ENCODE measurements at places on chromosomes 5 and 9.

GRCh38 chr5:119864286-119864685, 234.9 kb downstream of the FAM170A start:
- DNase-seq: no peak

GRCh38 chr9:77543131-77543822, 104.8 kb downstream of the GNA14 start:
- DNase-seq: no peak

DNA sequence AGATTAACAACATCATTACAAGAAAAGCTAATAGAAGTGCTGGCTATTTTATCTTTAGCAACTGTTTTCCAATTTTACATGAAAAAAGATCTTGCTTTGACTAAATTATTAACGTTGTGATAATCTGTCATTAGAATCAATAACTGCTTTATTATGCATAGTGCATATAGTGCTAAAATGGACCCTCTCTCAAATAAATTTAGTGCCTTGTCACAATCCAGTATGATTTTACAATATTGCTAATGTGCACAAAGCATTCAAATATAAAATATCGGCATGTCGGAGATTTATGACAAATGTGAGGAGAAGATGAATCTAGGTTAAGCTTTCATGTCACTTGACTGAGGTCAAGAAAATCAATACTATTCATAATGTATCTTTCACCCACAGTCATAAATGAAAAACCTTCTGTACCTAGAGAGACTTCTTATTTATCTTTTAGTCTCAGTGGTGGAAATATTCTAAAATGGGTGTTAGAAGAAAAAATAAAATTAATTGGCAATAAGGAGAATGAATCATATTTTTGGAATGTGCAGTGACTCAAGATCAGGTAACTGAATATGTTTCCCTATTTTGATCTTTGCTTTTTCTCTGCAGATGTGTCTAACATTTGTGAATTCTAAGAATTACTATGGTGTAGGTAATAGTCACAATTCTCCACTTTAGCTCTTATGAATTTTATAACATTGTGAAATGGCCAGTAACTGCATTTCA, 672.9 kb upstream of the GRAMD2B start:
- DNase-seq: no peak

- DNase-seq: no peak
Measured at GRCh38 chr9:134585746-134586706, 55.6 kb upstream of the COL5A1 start.

DNA sequence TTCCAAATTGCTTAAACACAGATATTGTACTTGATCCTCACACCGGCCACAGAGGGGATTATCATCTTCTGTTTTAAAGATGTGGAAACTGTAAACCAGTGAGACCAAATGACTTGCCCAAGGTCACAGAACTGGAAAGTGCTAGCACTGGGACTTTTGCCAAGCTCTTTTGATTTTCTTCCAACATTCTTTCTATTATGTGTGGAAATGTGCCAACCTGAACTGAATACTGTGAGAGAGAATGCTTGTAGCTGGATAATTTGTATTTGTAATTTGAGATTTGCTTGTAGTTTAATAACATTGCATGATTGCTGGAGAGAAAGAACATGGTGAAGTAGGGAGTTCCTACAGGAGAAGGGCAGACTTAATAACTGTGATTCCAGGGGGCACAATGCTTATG, 977.9 kb upstream of the NUDT12 start:
- DNase-seq: no peak

DNA sequence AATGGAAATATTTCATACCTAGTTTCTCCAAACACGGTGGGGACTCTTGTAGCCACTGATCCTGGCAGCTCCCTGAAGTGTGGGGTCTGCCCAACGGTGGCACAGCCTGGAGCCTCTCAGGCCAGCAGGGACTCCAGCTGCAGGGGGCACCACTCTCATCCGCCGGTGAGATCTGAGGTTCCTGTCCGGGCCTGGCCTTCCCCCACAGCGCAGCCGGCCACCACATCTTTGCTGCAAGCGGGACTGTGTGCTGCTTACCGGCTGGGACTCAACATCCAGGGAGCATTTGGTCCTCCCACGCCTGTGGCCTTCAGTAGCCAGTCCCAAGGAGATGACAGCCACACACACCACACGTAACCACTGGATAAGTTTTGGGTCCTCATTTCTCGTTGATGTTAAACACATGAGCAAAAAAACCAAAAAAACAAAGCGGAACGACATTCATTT, 7.7 kb upstream of the NKX2-5 start:
- no peak for DNase-seq

- DNase-seq: no peak
Measured at GRCh38 chr9:123350590-123351310, 5.2 kb upstream of the CRB2 start.

GRCh38 chr5:181245427-181246275, 1.9 kb upstream of the RACK1 start:
- no peak for DNase-seq

- DNase-seq: no peak
Measured at GRCh38 chr5:14357441-14357840, 214.3 kb downstream of the TRIO start.

DNA sequence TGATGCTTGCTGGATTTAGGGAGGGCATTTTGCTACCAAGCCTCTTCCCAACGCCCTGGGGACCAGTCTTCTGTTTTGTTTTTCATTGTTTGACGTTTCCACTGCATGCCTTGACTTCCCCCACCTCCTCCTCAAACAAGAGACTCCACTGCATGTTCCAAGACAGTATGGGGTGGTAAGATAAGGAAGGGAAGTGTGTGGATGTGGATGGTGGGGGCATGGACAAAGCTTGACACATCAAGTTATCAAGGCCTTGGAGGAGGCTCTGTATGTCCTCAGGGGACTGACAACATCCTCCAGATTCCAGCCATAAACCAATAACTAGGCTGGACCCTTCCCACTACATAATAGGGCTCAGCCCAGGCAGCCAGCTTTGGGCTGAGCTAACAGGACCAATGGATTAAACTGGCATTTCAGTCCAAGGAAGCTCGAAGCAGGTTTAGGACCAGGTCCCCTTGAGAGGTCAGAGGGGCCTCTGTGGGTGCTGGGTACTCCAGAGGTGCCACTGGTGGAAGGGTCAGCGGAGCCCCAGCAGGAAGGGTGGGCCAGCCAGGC, 23.0 kb downstream of the PCDHGC5 start:
- DNase-seq: no peak

DNA sequence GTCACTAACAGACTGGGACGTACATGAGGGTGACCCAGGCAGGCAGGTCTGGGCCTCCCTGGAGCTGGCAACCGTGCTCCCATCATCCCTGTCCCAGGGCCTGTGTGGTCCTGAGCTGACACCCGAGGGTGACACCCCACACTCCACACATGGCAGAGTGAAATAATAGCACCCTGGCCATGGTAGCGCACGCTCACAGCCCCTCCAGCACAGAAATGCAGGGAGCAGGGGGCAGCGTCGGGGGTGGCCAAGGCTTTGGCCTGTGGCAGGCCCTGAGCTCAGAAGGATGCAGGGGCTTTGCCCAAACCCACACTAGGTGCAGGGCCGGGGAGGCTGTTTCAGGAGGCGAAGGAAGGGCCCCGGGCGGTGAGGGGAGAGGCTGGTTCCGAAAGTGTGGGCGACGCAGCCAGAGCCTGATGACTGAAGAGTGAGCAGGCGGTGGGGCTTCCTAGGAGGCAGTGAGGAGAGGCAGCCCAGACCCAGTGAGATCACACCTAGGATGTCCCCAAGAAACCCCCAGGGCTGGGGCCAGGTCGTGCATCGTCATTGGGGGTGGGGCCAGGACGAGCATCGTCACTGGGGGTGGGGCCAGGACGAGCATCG, 12.9 kb downstream of the OR2V2 start:
- peak; percentile 76 for DNase-seq

DNA sequence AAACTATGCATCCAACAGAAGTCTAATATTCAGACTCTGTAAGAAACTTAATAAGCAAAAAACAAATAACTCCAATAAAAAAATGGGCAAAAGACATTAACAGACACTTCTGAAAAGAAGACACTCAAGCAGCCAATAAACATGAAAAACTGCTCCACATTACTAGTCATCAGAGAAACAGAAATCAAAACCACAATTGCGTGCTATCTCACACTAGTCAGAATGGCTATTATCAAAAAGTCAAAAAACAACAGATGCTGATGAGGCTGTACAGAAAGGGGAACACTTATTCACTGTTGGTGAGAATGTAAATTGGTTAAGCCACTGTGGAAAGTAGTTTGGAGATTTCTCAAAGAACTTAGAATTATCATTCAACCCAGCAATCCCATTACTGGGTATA, 101.2 kb upstream of the TRIM32 start:
- DNase-seq: no peak

DNA sequence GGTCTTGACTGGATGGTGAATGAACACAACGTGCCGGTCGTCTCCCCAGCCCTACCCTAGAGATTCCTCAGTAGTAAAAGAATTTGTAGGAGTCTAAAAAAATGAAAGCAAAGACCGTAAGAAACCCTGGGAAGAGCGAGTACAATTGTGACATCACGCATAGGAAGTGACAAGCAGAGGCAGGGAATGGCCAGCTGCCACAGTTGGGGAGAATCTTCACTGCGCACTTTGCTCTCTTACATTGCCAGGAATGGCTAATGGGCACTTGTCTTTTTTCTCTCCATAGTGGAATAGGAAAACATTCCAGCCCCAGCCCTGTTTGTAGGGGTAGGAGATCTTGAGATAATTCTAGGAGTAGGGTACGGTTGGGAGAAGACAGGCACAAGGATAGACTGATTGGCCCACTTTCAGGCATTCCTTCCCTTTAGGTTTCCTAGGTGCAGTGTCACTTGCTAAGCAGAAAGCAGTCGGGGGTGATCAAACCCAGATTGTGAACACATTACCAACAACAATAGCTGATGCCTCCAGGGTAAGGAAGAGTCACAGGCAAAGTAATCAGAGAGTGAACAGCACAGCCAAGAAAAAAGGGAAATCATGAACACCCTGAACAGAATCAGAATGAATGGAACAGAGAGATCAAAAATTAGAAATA, 302.7 kb downstream of the MAN2A1 start:
- no peak for DNase-seq

DNA sequence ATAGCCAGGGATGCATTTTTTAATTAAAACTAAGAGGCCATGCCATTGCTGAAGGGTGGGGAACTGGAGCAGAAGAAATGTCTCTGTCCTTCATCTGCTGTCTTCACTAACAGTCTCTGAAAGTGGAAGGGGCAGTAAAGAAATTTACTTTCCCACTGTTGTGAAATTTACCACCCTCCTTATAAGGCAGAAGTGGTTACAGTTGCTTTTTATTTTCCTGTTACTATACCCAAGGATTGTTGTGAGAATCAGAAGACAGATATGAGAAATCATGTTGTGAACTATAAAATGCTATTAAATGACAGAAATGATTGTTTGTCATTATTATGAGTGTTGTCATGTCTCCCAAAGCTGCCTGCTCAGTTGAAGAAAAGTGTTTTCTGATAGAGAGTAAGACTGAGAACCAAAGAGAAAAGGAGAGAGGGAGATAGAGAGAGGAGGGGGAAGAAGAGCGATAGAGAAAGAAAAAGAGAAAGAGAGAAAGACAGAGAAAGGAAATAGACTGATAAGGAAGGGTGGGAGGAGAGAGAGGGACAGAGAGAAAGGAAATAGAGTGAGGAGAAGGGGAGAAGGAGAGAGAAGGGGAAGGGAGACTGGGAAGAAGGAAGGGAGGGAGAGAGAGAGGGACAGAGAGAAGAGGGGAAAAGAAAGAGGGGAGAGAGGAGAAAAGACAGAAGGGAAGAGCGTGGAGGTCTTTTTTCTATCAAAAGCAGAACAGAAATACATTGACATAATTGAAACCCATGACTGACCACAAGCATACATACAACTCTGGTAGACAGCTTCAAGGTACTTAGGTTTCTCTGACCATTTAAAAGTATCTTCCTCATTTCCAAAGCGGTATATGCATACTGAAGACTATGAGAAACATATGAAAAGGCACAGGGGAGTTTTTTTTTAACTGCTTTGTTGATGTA, 22.5 kb downstream of the SEC61B start:
- DNase-seq: no peak

- no peak for DNase-seq
Measured at GRCh38 chr9:8826281-8826680, 1026.7 kb upstream of the DMAC1 start.

GRCh38 chr5:78628270-78628992, 20.1 kb downstream of the LHFPL2 start:
- no peak for DNase-seq

- no peak for DNase-seq
Measured at GRCh38 chr5:83475391-83475863, 3.9 kb downstream of the VCAN start.

DNA sequence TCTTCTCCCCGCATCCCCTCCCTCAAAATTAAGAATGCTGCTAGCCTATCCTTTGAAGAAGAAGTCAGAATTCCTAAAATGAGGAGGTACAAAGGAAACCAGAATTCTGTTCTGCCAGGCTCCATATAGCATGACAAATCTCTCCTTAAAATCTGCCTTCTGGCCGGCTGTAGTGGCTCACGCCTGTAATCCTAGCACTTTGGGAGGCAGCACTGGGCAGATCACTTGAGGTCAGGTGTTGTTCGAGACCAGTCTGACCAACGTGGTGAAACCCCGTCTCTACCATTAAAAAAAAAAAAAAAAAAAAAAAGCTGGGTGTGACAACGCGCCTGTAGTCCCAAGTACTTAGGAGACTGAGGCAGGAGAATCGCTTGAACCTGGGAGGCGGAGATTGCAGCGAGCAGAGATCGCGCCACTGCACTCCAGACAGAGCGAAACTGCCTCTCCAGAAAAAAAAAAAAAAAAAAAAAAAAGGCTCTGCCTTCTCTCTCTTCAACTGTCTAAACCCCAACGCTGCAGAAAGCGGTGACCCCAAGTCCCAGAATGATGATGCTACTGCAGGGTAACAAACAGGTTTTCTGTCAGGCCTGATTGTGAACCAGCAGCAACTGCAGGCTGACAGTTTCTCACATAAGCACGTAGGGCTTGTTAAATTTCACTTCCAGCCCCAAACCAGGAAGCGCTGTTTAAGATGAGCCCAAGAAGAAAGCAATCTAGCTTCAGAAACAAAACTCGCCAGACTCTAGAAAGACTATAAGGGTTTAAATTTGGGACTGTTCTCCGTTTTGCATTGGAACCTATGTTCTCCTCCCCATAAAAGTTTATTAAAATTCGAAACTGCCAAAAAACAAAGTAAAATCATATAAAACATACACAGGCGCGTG, 963 bp upstream of the CAST start:
- DNase-seq: peak; percentile 30

DNA sequence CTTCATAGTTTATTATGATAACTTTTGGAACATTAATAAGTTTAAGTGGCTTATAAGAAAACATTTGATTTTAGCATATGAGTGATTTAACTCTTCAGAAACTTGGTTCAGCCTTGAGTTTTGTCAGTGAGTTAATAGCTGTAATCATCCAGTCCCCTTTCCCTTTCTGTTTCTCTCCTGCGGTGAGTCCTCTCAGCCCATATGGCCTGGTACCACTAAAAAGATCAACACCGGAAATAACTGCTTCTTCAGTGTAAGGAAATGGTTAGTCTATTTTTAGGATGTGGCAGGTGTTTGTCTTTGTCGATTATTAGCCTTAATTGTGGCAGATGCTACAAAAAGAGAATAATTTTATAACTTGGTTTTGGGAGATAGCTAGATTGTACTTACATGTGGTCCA, 120.2 kb upstream of the GRHPR start:
- no peak for DNase-seq

All from effector CD4-positive, alpha-beta T cell (primary cell).